ENCODE measurements at places on chromosomes 6 and 20.
A peak's percentile ranks its signal among the peaks of the same experiment; 100 is the strongest.

- H3K36me3 ChIP-seq, result no peaks in the 10 kb centered on the region
- no peaks in the 10 kb centered on the region for H3K4me1 ChIP-seq
- H3K27ac ChIP-seq, result no peak overlapping the region
- no peaks in the 10 kb centered on the region for H3K27me3 ChIP-seq
- H3K4me3 ChIP-seq, result no peak overlapping the region
- no peak for DNase-seq
Observed at GRCh38 chr20:61044499-61044898, 207.6 kb upstream of the CDH4 start.

- H3K27me3 ChIP-seq, result no peaks in the 10 kb centered on the region
- H3K4me3 ChIP-seq, result no peak overlapping the region
- no peaks in the 10 kb centered on the region for H3K36me3 ChIP-seq
- no peak for DNase-seq
- H3K27ac ChIP-seq, result no peak overlapping the region
- no peaks in the 10 kb centered on the region for H3K4me1 ChIP-seq
Observed at GRCh38 chr6:100271202-100271601, 193.5 kb downstream of the SIM1 start.

DNA sequence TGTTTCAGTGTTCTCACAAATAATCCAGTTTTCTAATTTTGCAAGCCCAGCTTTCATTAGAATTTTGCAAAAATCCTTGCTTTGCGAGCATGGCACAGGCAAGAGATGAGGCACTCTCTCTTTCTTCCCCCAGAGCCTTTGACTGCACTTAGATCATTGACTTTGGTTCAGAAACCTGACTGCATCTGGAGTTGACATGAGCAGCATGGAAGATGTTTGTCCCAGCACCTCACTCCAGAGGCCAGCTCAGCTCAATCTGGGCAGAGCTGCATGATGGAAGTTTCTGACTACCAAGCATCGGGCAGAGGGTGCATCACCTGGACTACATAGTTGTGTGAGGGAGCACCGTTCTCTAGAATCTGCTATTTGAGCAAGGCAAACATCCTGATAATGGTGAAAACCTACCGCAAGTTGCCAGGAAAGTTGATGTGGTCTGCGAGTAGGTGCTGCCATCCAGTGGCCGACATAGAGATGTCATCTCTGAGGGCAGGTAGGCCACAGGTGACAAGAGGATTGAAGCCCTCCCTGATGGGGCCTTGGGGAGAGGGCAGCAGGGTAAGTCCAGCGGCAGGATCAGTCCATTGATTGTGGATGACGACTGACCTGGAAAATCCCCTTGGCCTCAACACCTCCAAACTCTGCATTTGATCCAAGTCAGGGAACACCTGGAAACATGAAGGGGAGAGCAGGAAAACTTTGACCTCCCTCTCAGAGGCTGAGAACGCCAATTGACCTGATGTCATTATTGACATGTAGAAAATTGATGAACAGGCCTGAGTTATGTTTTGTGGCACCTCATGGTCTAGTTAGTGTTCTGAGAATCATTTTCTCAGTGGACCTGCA, 3.8 kb upstream of the LPA start:
- no peaks in the 10 kb centered on the region for H3K4me1 ChIP-seq
- H3K27ac ChIP-seq, result no peak overlapping the region
- peak; percentile 50 for DNase-seq

DNA sequence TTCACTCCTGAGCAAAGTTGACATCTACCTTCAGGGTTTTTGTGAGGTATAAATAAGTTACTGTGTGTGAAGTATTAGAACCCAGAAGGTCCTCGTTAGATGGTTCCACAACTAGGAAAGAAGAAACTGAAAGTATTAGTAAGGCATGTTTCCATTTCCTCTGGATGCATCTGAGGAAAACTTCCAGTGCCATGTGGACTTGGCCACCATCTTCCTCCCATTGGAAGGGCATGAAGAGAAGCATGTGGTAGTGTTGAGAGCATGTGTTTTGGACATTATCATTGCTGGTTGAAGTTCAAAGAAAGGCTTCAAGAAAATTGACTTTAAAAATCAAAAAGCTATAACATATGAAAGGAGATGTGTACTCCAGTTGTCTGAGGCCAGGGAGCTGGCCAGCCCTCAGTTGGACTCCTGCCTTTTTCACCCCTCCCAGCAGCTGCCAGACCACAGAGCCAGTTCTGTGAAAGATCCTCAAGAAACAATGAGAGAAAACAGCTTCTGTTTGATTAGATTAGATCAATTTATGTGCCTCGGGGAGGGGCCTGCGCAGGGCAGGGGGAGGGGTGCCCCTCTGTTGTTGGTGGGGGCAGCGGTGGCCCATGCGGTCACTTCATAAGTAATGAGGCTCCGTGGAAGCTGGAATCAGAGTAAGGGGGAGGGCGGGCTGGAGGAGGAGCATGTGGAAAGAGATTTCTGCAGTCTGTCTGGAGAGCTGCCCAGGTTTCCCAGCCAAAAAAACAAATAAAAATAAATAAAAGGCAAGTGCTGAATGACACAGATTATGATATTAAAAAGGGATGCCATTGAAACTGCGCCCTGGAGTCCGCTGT, 154.0 kb downstream of the JARID2 start:
- peaks cover 45% of the 10 kb centered on the region for H3K4me1 ChIP-seq
- no peak overlapping the region for H3K4me3 ChIP-seq
- peak; percentile 75 for DNase-seq
- no peaks in the 10 kb centered on the region for H3K27me3 ChIP-seq
- H3K27ac ChIP-seq, result peak overlapping the region; percentile 20
